ENCODE measurements at places on chromosomes 5 and 9.

DNA sequence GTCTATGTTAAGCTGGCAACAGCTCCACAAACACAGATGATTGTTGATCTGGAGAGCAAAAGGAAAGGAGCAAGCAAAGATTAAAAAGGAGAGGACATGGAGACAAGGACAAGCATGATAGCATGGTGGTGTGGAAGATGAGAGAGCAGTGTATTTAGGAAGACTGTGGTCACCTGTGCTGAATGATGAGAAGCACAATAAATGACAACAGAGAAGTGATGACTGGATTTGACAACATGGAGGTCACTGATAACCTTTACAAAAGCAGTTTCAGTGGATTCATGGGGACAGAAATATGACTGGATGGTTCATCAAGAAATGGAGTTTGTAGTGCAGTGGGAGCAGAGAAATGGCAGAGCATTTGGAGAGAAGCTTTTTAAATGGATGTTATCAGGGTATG is 20.2 kb downstream of the TTC33 start:
- no peak for DNase-seq

DNA sequence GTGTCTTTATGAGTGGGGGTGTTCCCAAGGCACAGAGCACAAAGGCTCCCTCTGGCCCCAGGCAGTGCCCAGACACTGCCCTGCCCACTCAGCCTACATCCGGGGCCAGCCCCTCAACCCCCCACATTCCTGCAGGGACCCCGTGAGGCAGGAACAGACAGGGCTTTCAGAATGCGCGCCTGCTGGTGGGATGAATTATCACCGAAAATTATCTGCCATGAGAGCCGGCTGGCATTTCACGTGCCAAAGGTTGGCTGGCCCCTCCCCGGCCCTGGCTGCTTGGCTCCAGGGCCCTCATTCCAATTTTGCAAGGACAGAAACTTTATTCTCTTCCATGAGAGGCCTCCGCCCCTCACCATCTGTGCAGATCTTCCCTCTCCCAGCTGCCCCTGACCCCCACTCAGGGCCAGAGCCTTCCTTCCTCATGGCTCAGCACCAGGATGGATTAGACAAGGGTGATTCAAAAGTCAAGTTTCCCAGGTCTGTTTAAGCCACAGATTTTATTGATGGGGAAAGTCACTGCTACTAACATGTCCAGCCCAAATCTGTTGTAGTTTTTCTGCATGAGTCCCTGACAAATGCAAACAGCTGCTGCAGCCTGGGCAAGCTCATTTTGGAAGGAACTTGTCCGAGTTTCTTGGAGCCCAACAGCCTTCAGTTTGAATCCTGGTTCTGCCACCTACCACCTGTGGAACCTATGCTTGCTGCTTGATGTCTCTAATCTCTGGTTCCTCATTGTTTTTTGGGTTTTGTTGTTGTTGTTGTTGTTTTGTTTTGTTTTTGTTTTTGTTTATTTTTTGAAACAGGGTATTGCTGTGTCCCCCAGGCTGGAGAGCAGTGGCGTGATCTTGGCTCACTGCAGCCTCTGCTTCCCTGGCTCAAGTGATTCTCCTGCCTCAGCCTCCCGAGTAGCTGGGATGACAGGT is 32.3 kb upstream of the WDR38 start:
- no peak for DNase-seq

- DNase-seq: no peak
Observed at GRCh38 chr5:170076211-170076610, 29.5 kb upstream of the FOXI1 start.

DNA sequence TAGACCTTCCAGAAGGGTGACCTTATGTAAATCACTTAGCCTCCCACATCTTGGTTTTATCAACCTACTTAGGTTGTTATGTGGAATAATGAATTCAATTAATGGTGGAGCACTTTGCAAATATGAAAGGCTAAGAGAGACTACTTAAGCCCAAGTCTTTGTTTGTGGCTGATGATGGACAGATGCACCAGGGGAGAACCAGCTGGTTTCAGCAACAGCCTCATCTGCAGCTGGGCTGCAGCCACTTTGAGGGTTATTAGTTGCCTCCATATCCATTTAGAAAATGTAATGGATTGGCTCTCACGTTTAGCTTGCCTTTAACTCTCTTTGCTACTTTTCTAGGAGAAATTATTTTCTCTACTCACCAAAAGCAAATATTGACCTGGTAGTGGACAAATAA is 146.6 kb downstream of the ESM1 start:
- no peak for DNase-seq

GRCh38 chr5:31218978-31219377 is 25.5 kb downstream of the CDH6 start:
- no peak for DNase-seq

GRCh38 chr5:122400938-122401337 is 88.9 kb downstream of the SNCAIP start:
- DNase-seq: no peak

DNA sequence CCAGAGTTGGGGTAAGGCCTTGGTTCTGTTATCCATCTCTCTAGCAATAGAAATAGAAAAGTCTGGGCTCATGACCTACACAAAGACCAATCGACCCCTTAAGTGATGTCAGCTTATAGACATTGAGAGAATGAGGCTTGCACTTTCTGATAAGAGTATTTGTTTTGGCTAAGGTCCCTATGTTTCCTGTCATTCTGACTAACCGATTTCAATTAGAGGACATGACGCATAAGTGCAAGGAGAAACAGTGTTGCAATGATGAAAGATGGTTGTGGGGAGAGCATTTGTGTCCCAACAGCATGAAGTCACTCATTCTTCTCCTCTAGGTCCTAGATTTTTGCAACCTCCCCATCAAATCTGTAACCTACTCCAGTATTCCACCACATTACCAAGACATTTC is 255.1 kb downstream of the MAT2B start:
- DNase-seq: no peak

GRCh38 chr9:115837618-115838017 is 316.0 kb upstream of the PAPPA start:
- DNase-seq: no peak

- no peak for DNase-seq
Observed at GRCh38 chr5:150642991-150643710, 2.7 kb downstream of the SYNPO start.

GRCh38 chr9:121966706-121967105 is 126.4 kb downstream of the TTLL11 start:
- no peak for DNase-seq

GRCh38 chr5:137845472-137845871 is 22.2 kb upstream of the MYOT start:
- DNase-seq: no peak

- no peak for DNase-seq
Observed at GRCh38 chr5:65916636-65917035, 9.7 kb upstream of the ERBIN start.

- DNase-seq: no peak
Observed at GRCh38 chr9:131734165-131734610, 5.7 kb downstream of the RAPGEF1 start.

- no peak for DNase-seq
Observed at GRCh38 chr5:111548348-111548950, 36.1 kb upstream of the STARD4 start.

DNA sequence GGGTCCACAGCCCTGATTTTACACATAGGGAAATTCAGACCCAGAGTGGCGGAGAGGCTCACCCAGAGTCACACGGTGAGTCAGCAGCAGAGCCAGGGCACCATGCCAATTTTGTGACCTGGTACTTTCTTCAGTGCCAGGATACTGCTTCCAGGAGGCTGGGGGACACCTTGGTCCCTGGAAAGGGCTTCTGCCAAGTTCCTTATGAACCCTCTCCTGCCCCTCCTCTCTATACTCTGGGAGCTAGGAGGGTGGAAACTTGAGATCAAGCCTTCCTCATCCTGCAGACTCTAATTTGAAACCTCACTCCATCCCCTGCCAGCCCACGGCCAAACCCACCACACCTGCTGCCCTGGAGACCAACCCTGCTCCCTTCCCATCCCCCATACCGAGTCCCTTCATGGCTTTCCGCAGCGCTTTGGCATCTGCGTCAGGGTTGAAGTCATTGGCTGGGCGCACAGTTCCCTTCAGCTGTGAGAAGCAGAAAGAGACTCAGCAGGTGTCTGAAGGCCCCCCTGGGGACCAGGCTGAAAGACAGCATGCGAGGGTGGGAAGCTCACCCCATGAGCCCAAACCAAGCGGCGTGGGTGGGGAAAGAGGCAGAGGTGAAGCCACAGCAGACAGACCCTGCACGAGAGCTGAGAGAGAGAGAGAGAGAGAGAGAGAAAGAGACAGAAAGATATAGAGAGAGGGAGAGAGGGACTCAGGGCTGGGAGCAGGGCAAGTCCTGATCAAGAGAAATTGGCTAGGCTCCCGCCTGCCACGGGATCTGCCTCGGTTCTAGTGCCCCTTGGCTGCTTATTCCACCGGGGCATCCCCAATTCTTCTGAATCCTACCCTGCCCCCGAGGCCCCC is 33.5 kb downstream of the ANXA6 start:
- no peak for DNase-seq

- DNase-seq: no peak
Observed at GRCh38 chr5:141101059-141101458, 786 bp downstream of the PCDHB3 start.

DNA sequence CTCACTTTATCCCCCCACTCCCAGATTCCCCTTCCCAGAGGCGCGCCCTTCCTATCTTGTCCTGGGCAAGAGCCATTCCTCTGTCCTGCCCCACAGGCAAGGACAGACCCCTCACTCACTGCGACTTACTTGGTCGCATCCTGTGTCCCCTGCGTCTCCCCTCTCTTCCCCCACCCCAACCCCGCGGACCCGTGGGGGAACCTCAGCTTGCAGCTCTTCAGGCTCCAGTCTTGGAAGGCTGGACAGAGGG is 542 bp downstream of the GGTA1 start:
- no peak for DNase-seq

GRCh38 chr5:10306806-10307205 is 896 bp downstream of the CMBL start:
- no peak for DNase-seq

- DNase-seq: no peak
Observed at GRCh38 chr9:128482186-128482585, 22.3 kb upstream of the GLE1 start.

DNA sequence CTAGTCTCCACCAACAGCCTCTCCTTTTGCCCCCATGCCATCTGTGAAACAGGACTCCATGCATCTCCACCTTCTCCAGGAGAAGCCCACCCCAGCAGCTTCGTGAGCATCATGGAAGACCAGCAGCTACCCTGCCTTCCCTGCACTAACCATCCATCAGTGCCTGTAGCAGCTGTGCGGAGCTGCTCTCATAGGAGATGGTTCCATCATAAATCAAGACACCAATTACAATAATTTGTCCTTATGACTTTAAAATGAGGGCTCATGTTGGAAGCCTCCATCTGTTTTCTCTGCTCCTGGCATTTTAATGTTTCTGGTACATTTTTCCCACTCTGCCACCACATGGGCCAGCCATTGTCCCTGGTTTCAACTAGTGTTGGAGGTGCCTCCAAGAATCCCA is 69.9 kb downstream of the FGF1 start:
- no peak for DNase-seq

DNA sequence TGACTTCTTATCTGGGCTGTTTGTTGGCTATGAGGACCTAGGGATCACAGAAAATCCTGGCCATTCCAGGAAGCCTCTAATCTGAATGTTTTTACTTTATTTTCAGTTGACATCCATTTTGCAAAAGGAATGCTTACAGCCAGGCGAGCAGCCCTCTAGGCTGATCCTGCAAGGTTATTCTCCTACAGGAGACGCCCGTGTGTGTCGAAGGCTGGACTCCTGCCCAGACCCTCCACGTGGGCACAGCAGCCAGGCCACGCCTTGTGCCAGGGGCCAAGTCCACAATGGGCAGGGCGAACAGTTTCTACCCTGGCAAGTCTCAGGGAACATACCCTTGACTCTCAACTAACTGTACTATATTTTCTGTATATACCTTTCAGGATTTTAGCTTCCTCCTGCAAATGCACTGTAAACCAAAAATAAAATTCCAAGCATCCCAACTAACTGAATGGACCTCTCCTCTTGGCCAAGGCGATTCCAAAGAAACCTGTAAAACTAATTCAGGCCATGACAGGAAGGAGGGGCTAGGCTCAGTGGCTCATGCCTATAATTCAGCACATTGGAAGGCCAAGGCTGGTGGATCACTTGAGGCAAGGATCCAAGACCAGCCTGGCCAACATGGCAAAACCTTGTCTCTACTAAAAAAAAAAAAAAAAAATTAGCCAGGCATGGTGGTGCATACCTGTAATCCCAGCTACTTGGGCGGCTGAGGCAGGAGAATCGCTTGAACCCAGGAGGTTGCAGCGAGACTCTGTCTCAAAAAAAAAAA is 5.7 kb downstream of the CMBL start:
- no peak for DNase-seq

- no peak for DNase-seq
Observed at GRCh38 chr5:36734422-36734821, 128.0 kb downstream of the SLC1A3 start.

- DNase-seq: no peak
Observed at GRCh38 chr5:57452885-57453284, 29.7 kb downstream of the ACTBL2 start.

DNA sequence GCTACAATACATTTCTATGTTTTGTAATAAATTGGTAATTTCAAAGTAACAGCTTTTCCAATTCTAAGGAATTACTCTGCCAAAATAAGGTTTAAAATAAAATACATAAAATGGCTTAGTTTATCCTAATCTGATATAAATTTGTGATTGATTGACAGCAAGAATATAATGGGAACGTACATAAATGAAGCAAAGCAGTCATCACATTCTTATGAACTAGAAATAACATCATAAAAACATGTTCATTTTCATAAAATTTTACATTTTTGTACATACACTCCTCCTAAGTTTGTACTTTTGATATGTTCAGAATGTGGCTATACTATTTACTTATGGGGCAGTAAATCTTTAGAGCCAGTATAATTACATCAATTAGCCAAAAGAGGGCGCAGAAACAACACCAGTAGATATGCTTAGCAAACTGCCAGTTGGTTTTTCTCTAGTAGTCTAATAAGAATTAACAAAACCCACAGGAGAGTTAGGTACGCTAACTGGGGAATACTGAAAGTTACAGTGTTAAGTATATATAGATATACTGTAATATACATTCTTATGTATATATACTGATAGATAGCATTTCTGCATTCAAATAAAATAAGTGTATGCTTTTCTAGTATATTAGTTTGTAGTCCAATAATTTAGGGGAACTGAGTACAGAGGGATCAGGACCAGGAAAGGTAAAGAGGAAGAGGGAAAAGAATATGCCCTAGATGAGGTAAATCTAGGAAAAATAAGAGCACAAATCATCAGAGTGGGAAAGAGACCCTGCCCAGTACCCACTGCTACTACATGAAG is 76.8 kb downstream of the ZDHHC21 start:
- no peak for DNase-seq

GRCh38 chr9:13983607-13984006 is 330.3 kb downstream of the NFIB start:
- DNase-seq: no peak

GRCh38 chr9:70093944-70094343 is 50.3 kb downstream of the MAMDC2 start:
- DNase-seq: no peak

GRCh38 chr9:131274674-131275331 is 1.5 kb downstream of the FAM78A start:
- DNase-seq: no peak

- DNase-seq: no peak
Observed at GRCh38 chr5:1178529-1179382, 22.6 kb upstream of the SLC6A19 start.
